ENCODE measurements at places on chromosomes 13 and 19.

DNA sequence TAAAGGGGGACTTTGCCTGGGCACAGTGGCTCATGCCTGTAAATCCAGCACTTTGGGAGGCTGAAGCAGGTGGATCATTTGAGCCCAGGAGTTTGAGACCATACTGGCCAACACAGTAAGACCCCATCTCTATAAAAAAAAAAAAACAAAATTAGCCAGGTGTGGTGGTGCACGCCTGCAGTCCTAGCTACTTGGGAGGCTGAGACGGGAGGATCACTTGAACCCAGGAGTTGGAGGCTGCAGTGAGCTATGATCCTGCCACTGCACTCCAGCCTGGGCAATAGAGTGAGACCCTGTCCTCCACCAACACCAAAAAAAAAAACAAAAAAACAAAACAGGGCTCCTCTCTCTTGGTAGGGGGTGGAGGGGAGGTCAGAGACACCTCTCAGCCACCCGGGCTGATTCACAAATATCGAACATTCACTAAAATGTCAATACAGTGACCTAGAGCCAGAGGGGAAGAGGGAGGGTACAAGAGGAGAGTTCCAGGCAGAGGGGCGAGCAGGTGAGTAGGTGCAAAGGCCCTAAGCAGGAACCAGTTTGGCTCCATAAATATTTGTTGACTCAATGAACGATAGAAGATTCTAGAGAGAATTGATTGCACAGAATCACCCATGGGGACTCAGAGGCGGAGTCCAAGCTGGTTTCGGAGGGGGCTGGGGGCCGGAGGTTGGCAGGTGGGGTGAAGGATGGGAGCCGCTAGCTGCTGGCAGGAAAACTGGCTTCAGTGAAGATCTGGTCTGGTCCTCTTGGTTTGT, 1.0 kb upstream of the CREB3L3 start:
- no peak for DNase-seq

DNA sequence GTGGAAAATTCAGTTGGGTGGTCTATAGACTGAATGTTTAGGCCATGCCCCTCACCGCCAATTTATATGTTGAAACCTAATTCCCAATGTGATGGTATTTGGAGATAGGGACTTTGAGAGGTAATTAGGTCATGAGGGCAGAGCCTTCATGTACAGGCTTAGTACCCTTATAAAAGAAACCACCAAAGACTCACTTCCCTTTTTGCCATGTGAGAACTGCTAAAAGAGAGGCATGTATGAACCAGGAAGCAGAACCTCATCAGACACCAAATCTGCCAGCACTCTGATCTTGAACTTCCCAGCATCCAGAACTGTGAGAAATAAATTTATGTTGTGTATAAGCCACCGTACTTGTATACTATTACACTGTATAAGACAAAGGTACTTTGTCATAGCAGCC, 40.6 kb downstream of the UQCRFS1 start:
- no peak for DNase-seq

- DNase-seq: no peak
These were observed 6.5 kb upstream of the OPA3 start for GRCh38 chr19:45591004-45591637.

DNA sequence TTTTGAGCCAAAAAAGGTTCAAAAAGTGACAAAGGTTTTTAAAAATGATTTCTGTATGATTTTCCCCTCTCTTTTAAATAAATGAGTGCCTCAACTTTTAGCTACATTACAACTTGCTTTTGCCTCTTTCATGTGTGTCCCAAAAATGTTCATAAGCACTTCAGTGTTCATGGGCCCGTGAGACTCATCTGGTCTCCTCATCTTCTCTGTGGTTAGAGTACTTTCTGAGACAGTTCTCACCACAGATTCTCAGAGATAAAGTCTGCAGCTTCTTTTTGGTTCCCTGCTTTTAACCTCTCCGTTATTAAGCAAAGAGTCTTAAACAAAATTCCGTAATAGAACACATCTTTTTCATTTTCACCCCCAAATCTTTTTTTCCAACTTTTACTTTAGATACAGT, 156.9 kb downstream of the DLEU7 start:
- no peak for DNase-seq

DNA sequence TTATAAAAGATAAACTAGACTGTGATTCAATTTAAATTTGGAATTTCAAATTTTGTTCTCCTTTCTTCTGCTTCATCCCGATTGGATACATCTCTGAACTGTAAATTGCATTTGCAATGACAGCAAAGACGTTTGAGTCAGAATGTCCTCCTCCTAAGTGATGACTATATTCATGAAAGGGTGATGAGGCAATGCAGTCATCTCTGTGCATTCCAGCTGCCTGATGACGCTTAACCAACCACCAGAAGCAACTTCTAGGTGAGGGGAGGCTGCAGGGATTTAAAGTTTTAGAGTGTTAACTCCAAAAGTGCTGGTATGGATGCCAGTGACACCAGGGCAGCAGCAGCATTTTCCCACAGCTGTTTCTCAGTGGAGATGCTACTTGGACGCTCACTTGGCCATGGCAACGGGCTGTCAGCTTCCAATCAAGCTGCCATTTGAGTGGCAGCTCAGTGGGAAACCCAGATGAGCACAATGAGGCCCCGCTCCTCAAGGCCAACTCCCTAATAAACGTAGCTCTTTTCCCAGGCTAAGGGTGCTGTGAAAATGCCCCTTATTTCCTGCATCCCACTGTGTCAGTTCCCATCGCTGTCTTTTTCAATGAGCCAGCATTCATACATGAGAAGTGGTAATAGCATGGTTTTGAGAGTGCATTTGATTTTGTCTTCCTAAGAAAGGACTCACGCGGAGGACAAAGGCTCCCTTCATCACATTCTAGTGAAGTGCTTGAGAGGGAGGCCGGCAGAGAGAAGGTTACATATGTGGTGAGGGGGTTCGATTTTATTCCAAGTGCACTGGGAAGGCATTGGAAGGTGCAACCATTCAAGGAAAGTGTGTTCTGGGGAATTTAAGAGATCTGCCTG, 45.2 kb upstream of the AMER2 start:
- no peak for DNase-seq

DNA sequence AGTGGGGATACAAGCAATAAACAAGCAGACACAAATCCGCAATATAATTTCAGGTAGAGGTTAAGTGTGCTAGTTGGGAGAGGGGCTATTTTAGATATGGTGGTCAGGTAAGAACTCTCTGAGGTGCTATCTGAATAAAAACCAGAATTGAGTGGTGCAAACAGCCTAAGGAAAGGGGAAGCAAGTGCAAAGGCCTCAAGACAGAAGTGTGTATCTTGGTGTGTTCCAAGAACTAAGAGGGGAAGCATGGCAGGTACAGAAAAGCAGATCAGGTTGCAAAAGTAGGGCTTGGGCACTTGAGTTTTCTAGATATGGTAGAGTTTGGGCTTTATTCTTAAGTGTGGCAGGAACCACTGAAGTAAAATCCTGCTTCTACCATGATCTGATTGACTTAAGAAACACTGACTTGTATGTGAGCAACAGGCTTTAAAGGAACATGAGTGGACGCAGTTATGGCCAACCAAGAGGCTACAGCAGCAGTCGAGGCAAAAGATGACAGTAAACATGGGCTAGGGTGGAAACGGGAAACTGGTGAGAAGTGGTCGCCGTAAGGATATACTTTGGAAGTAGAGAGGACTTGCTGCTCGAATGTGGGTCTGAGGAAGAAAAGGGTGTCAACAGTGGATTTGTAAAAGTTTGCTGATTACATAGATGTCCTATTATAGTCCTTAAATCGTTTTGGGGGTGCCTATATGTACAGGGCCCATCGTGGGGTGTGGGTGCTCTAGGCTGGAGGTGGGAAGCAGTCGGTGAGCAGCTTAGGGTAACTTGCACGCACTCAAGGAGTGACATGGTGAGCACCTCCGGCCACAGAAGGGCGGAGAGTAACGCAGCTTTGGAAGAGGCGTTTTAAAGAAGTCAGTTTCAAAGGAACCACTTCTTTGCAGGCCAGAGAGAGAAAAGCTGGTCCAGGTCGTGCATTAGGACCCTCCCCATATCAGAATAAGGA, 677 bp downstream of the TGDS start:
- DNase-seq: no peak

GRCh38 chr13:23025864-23026608, 154.7 kb upstream of the SGCG start:
- no peak for DNase-seq

DNA sequence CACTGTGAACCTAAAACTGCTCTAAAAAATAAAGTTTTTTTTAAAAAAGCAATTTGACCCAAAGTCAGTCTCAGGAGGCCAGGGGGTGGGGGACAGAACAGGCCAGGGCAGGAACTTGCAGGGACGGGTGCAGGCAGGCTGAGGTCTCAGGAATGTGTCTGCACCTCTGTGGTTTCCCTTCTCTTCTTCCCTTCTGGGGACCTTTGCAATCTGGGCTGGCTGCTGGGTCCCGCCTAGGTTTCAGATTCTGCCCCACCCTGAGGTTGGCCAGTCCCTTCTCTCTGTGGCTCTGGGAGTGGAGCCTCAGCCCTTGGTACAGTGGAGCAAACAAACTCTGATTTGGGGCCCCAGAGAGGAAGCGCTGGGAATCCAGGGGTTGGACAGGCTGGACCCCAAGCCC, 5.3 kb upstream of the F2RL3 start:
- DNase-seq: no peak

DNA sequence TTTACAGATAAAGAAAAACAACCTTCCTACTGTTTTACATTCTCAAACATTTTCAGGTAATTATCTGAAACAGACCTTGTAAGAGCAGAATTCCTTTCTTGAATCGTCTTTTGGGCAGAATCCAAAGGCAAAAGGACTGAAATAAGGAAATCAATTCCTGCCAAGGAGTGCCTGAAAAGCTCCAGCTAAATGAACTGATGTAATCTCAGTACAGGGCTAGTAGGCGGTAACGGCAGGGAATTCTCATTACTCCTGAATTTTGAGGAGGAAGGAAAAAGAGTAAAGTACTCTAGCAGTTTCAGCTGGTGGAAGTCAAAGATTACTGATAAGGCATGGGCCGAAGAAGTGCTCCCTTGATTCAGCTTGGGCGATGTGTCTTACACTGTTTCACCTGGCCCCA, 168.4 kb downstream of the PCDH9 start:
- DNase-seq: no peak

DNA sequence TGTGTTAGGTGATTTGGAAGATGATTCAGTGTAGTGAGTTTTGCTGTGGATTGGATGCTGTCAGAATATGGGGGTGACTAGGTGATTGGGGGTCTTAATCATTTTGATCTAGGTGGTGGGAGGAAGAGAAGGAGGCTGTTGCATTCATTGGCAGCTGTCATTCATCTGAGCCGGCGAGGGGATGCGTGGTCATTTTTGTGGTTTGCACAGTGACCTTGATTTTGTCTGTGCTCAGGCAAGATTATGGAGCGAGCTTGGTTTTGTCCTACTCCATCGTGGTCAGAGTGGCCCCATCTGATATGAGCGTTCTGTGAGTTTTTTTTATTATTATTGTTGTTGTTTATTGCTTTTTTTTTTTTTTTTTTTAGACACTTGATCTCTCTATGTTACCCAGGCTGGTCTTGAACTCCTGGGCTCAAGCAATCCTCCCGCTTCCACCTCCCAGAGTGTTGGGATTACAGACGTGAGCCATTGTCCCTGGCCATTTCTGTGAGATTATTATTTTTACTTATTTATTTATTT, 42.0 kb downstream of the SPTBN4 start:
- DNase-seq: no peak

- DNase-seq: no peak
These were observed 4.3 kb downstream of the CEBPG start for GRCh38 chr19:33377586-33378475.

GRCh38 chr19:54461613-54462012, 2.0 kb downstream of the LENG9 start:
- no peak for DNase-seq

- no peak for DNase-seq
These were observed 1671.5 kb upstream of the SLC10A2 start for GRCh38 chr13:104737713-104738112.

DNA sequence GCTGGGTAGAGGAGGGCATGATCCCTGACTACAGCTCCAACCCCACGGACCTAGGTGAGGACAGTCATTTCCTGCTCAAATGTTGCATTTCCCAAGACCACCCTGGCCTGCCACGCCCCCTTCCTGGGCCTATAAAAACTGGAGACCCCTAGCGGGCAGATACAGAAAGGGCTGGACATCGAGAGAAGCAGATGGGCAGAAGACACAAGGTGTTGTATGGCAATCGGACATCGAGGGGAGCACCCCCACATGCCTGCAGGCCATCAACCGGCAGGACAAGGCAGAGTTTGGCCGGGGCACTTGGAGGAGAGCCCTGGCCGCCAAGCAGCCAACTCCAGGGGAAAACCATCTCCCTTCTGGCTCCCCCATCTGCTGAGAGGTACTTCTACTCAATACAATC, 746.4 kb downstream of the PCDH9 start:
- no peak for DNase-seq

All from cortex of kidney (tissue), 1 donor.